ENCODE measurements at places on chromosomes 1 and 21. TPM values are rescaled to one million over a fixed set of nuclear protein-coding genes. Genes with fewer than 3 reads are reported as not detected.

ERVH48-1 gene
- total RNA-seq, result not detected

SLAMF1 gene
- not detected for total RNA-seq

LCE1A gene
- total RNA-seq, result not detected

FBLIM1 gene
- total RNA-seq, result 213 TPM

HSPB7 gene
- 0.35 TPM for total RNA-seq

MAEL gene
- 0.65 TPM for total RNA-seq

CFHR1 gene
- not detected for total RNA-seq

CCDC181 gene
- total RNA-seq, result 3.8 TPM

LHX8 gene
- total RNA-seq, result not detected
